ENCODE measurements at places on chromosomes 13 and 19.

- DNase-seq: no peak
Measured at GRCh38 chr13:42477596-42478190, 96.3 kb upstream of the TNFSF11 start.

- no peak for DNase-seq
Measured at GRCh38 chr13:65746406-65746921, 1483.7 kb downstream of the PCDH9 start.

GRCh38 chr13:51977625-51978024, 33.6 kb downstream of the ATP7B start:
- DNase-seq: no peak

DNA sequence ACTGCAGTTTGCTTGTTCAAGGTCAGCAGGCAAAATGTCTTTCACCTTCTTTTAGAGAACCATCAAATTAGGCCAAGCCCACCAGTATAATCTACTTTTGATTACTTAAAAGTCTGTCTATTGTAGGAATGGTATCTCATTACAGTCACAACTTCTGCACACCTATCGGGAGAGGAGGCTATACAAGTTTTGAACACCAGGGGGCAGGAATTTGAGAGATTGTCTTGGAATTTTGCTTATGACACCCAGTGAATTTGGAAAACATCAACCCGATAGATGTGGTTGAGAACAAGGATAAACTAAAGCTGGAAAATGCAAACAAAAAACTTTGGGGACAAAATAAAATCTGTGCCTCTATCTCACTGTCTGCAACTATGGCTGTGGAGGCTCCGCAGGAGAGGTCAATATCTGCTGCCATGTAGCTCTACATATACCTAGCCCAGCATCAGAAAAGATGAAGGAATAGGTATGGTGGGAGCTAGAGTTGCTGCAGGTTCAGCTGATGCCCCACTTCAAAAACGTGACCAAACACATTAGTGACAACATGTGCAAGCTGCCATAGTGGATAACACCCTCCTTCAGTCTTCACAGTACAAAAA, 1299.2 kb upstream of the SPRY2 start:
- no peak for DNase-seq

DNA sequence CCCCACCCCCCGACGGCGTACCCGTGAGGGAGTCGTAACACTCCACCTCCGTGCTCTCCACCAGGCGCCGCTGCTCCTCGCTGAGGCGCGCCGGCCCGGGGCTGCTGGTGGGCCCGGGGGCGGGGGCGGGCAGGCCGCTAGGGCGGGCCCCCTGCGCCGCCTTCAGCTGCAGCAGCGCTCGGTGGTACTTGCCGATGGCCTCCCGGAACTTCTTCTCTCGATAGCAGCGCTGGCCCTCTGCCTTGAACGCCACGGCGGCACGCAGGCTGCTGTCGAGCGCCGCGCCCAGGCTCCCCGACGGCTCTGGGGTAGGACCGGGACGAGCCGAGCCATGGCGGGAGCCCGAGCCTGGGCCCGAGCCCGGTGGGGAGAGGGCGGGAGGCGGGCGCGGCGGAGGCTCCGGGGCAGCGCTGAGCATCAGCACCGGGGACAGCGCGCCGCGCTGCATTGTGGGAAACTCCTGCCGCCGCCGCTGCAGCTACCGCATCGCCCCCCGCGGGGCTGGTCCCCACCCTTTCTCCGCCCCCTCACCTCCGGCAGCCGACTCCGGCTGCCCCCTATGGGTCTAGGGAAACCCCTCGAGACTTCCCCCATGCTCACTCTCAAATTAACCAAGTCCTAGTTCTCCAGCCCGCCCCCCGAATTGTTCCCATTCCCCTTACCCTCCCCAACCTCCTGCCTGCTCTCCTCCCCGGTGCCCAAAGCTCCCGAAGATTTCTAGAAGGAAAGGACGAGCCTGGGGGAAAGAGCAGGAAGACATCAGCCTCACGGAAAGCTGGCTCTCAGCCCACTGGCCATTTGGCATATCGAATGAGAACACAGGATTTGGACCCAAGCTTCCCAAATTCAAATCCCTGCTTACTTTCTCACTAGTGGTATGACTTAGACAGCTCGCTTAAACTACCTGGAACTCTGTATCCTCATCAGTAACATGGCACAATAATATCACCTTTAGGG, at the start of gene TTC9B:
Gene TTC9B, minus strand, starts transcription at position 451 of the 957 bp plus-strand sequence. Its CDS starts 3 bp downstream, at position 448.
- no peak for DNase-seq

DNA sequence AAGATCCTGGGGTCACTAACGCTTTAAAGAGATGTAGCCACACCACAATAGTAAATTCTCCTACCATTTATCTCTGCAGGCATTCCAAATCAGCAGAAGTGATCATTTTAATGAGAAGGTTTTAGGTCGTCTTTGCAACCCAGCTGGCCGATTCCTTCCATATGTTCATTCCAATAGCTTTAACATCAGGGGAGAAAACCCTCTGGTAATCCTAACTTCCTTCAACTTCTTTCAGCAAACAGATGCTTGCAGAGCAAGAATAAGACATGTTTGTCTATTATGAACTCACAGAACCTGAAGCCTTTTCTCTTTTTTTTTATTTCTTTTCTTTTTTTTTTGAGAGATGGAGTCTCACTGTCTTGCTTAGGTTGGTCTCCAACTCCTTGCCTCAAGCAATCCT, 498.6 kb upstream of the SLITRK1 start:
- no peak for DNase-seq

Data from COR-L47 (cell line).